ENCODE measurements at places on chromosomes 3 and 15.

GRCh38 chr15:32701863-32702262 lies 15.9 kb upstream of the GREM1 start:
- no peak for DNase-seq

DNA sequence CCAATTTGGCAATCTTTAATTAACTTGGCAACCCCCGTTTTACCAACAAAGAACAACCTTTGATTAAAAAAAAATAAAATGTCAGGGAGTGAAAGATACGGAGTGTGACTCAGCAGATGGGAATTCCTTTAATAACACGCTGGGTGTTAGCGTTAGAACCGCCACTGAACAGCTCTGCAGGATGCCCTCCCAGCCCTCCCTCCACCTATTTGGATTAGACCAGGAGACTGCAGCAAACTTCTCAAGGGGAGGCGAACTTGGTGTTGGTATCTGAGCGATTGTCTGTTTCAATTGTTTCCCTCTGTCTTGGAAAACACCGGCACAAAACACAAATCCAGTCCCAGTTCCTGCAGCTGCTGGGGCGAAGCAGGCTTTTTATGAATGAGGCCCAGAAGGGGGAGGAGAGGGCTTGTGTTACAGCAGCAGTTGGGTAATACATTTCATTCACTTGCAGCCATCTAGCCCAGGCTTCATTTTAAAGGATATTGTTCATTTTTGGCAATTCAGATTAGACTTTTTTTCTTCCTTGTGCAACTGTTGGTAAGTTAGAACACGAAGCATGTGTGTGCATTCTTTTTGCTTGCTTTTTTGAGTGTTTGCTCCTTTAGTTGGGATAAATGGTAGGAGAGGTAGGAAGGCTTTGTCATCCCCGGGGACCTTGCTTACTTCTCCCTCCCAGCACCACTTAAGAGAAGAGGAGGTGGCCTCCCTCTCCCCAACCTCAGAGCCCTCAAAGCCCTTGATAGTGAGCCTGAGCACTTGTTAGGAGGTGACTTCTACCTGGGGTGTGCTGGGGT lies 152.3 kb downstream of the IGF1R start:
- peak; percentile 68 for DNase-seq

GRCh38 chr15:62848632-62849050 lies 193.9 kb upstream of the TPM1 start:
- no peak for DNase-seq

GRCh38 chr15:58731756-58732535 lies 17.6 kb downstream of the ADAM10 start:
- DNase-seq, result no peak

- DNase-seq, result no peak
Measured at GRCh38 chr3:138395865-138396751, 38.3 kb upstream of the ESYT3 start.

DNA sequence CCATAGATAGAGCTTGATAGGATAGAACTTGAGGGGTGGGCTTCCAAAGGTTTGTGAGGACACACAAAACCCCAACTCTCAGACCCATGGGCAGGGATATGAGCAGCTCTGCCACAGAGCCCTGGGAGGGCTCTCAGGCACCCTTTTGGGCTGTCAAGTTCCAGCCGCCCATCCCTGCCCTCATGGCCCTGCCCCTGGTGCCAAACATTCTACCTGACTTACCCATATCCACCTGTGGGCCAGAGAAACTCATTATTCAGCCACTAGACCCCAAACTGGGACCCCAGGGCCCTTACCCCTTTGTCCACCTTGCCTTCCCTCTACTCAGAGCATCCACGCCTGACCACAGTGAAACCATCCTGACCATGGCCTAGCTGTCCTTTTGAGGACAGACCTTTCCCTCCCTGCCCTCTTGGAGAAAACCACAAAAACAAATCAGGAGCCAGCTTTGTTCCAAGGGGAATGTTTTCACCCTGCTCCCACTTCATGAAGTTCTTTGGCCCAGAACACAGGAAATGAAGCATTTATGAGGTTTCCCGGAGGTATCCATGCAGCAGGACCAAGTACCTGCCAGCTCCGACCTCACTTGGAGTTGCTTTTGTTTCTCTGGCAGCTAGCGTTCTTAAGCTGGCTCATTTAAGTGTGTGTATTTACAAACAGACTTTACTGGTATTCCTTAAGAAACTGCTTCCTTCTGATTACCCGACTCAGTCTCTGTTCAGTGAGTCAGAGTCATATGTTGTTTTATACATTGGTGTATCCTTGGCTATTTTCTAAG lies 34.2 kb upstream of the GALNT15 start:
- no peak for DNase-seq

GRCh38 chr3:111476701-111477100 lies 65.3 kb upstream of the CD96 start:
- DNase-seq, result no peak

GRCh38 chr3:72473156-72473555 lies 375.1 kb downstream of the SHQ1 start:
- no peak for DNase-seq

- DNase-seq, result no peak
Measured at GRCh38 chr15:59191855-59192237, 14.8 kb upstream of the LDHAL6B start.

- DNase-seq, result no peak
Measured at GRCh38 chr3:126971891-126972351, 11.0 kb upstream of the PLXNA1 start.

GRCh38 chr15:76386178-76386577 lies 49.6 kb downstream of the ISL2 start:
- DNase-seq, result no peak

GRCh38 chr3:197349368-197349767 lies 51.0 kb upstream of the DLG1 start:
- no peak for DNase-seq

DNA sequence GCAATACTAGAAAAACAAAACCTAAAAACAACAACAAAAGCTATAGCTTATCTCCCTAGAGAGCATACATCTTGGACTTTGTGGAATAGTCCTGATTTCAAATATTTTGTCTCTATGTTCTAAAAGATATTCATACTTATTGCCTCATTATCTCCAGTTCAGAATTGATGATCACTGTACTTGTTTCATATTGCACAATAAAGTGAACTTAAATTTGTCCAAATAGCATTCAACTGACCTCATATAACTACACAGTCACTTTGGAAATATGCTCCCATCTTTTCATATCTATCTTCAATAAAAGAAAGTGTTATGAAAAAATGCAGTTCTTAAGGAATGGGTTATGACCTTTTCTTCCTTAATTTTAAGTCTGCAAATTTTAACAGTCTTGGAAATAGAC lies 228.6 kb upstream of the CMC1 start:
- no peak for DNase-seq

- DNase-seq, result no peak
Measured at GRCh38 chr3:89847955-89848354, 740.5 kb downstream of the EPHA3 start.

DNA sequence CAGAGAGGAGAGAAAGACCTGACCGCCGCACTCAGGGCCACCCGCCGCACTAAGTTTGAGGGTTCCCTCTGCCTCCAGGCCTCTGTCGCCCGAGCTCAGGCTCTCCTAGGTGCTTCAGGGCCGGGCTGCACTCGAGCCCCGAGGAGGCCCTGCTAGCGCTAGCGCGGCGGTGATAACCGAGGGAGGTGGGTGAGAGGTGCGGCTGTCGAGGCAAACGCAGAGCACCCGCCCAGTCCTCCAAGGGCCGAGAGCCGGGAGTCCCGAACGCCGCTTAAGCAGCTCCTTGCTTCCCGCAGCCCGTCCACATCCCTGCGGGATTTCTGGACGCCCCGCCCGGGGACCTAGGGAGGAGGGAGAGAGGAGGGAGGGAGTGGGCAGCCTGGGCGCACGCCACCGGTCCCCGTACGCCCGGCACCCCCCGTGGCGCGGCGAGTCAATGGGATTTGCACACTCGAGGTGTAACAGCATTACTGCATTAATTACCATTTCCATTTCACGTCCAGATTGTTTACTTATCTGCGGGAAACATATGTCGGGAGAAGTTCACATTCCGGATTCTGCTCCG lies 6.8 kb downstream of the SOX14 start:
- DNase-seq, result no peak

DNA sequence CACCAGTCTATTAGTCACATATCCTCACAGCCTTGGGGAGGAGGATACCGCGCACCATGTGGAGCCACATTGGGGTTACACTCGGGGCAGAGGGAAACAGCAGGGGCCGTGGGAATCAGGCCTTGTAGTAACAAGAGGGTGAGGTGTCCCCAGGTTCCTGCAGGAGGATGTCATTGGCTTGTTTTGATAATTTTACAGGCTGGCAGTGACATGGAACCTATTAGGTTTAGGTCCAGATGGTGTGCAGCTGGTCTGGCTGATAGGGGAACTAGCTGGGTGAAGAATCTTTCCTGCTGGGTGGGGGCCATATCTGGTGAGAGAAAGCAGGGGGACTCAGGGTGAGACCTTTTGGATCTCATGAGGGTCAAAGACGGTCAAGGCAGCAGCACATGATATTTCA lies 9.8 kb upstream of the MEF2A start:
- DNase-seq, result peak; percentile 19

DNA sequence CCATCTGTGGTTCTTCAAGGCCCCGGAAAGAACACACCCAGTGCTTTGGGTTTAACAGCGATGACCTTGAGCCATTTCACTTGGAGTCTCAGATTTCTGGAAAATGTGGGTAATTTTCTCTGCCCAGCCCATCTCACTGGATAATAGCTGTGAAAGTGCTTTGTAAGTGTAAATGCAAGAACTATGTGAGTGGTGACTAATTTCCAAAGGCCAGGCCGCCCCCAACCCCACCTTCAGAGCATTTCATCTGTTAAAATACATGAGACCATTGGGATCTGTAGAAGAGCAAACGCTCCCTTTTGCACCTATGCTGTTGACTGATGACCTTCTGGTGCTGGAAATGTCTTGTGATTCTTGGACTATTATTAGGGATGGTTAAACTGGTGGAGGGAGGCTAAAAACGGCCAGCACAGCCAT lies 196.8 kb upstream of the LPP start:
- no peak for DNase-seq

Data from NCI-H2171 (cell line).